ENCODE measurements at places on chromosomes 6 and 20.

DNA sequence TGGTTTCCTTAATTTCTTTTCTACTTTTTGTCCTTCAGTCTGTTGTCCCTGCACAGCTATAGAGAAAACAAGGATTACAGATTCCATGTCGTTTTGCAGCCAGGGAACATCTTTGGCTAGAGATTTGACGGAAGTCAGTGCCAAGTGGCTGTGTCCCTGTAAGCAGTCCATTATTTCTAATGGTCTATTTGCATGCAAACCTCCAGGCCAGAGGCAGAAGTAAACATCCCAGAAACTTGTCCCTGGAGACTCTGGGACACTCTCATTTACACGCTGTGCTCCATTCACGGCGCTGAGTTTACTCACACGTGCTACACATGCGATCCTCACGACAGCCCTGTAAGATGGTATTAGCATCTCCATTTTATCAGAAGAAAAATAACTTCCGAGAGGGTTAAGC lies 355.5 kb downstream of the PRKN start:
- DNase-seq: no peak

- no peak for DNase-seq
Observed at GRCh38 chr20:37995856-37996605, 37.2 kb downstream of the TTI1 start.

- peak; percentile 12 for DNase-seq
Observed at GRCh38 chr20:63009988-63010769, 3.4 kb upstream of the BHLHE23 start.

- DNase-seq: no peak
Observed at GRCh38 chr6:52515219-52515960, 61.5 kb downstream of the TRAM2 start.

DNA sequence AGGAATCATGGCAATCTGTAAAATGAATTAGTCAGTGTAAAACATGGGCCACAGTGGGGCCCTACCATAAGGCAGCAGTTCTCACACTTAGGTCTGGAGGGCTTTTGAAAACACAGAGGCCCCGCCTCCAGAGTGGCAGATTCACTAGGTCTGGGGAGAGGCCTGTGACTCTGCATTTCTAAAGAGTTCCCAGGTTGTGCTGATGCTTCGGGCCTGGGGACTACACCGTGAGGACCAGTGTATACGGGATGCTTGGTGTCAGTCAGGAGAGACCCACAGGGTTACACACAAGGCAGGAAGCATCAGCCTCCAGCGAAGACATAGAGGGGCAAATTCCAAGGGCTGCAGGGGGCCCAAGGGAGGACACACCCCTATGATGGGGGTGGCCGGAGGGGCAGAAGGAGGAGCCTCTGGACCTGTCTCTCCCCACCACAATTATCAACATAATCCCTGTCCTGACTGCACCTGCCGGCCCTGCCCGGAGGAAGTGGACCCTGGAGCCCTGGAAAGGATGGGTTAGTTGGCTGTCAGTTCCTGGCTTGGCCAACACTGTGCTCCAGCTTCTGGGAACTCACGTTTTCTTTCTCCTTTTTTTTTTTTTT lies 46.7 kb downstream of the FGD2 start:
- no peak for DNase-seq

DNA sequence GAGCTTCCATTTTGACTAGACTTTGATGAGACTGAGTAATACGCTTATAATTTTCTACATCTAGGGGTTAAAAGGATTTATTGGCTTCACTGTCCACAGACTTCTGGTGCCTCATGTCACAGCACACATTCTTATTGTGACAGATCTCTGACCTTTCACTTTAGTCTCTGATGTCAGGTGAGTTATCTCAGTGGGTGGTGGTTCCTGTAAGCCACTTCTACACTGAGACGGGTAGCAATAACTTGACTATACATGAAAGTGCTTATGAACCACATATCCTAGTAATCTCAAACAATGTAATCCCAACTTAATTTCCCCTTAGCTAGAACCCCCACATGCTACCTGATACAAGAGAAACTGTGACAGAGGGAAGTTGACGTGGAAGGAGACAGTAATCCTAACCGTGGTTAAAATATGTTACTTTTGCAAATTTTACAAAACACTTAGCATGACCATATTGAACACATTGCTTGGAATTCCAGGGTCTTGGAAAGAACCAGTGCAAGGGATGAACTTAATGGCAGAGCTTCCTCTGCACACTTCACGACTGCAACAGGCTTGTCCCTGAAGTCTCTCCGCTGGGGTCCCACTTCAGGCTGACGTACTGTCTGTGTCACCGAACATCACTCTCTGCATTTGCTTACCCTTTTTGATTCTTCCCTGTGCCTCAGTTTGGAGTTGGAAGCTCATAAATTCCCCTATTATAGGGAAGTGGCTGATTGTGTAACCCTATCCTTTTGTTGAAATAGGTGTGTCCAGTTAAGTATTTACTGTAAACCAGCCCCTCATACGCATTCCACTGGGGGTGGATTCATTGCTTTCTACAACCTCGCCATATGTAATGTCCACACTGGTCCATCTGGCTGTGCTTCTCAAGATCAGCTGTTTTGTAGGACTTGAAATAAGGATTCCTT lies 6.4 kb upstream of the TRIM40 start:
- no peak for DNase-seq

- DNase-seq: no peak
Observed at GRCh38 chr6:167113935-167114910, 8.7 kb upstream of the CCR6 start.

GRCh38 chr6:31170600-31170881 lies at the start of gene POU5F1:
TSS of gene POU5F1 (minus strand) at chr6:31170682. CDS start at chr6:31170620, 62 bp downstream.
- no peak for DNase-seq

DNA sequence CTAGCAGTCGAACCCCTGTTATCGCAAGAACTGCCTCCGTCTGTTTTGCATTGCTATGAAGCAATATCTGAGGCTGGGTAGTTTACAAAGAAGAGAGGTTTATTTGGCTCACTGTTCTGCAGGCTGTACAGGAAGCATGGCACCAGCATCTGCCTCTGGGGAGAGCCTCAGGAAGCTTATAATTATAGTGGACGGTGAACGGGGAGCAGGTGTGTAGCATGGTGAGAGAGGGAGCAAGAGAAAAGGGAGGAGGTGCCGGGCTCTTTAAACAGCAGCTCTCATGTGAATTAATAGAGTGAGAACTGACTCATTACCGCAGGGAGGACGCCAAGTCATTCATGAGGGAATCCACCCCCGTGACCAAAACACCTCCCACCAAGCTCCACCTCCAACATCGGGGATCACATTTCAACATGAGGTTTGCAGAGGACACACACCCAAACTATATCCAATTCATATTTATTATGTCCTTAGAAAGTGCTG lies 172.6 kb upstream of the KCNG1 start:
- no peak for DNase-seq

- DNase-seq: no peak
Observed at GRCh38 chr6:148448369-148449012, 105.9 kb downstream of the SASH1 start.

- DNase-seq: no peak
Observed at GRCh38 chr6:161963634-161964234, 689.9 kb upstream of the AGPAT4 start.

DNA sequence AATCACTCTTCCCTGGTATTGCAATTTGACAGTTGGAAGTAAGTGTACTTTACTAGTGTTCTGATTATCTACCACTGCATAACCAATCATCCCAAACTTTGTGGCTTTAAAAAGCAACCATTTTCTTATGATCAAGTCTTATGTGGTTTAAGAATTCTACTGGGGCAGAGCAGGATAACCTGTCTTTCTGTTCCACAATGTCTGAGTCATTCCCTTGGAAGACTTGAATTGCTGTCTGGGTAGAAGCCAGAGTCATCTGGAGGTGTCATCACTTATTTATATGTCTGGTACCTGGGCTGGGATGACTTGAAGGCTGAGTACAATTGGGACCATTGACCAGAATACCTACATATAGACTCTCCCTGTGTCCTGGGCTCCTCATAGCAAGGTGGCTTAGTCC lies 644.3 kb downstream of the HDGFL1 start:
- no peak for DNase-seq

- no peak for DNase-seq
Observed at GRCh38 chr6:40881501-40881900, 157.5 kb downstream of the UNC5CL start.

- DNase-seq: no peak
Observed at GRCh38 chr20:61857884-61858283, 207.8 kb downstream of the TAF4 start.

DNA sequence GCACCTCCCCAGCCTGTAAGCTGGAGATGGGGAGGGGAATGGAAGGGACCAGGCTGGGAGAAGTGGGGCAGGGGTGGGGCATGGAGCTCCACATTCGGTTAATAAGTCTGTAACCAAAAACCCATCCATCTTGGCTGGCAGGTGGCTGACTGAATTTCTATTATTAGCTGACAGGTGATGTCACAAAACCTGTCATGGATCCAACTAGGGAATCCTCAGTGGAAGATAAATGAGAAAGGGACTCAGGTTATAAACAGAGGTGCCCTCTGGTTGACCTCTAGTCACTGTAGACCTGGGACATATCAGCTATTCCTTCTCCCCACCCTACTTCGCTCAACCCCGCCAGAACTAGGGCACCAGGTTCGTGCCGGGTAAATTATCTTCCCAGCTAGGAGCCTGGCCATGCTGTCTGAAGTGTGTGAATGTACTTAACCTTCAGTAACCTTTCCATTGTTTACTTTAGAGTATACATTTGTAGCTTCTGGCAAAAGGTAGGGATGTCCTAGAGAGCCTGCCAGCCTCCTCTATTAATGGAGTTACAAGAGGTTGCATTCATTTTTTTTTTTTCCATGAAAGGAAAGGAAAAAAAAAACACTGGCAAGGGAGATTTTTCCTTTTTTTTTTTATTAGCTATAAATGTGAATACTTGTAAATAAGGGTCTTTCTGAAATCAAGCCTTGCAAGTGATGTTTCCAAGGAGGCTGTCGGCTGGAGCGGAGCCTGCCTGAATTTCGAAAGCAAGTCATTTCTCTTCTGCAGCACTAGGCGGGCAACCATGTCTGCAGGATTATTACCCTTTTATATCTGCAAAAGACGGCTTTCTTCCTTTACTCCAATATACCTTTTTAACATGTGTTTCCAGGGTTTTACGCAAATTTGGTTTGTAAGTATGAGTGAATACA lies 135.9 kb downstream of the TMEM242 start:
- DNase-seq: no peak

GRCh38 chr6:331622-332521 lies 39.6 kb downstream of the DUSP22 start:
- no peak for DNase-seq

DNA sequence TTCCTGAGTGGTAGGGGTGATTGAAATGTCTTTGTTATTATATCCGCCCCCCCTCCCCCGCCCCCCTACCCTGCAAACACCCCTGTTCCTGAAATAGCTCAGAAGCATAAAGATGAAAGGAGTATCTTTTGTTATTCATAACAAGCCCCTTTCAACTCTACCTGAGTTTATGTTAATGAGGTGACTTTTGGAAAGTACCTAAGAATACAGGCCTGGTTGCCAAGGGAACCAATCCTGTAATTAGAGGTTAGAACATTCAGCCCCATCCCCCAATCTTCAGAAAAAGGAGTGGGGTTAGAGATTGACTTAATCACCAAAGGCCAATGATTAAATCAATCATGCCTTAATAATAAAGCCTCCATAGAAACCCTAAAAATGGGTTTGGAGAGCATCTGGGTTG lies 979.2 kb upstream of the GJE1 start:
- no peak for DNase-seq

Data from Kasumi-1 (cell line).